ENCODE measurements at places on chromosomes 3 and 15. TPM values are rescaled to one million over a fixed set of nuclear protein-coding genes. Genes with fewer than 3 reads are reported as not detected.

Gene MYL3
- not detected for total RNA-seq

Gene A4GNT
- total RNA-seq: not detected

Gene ANKUB1
- total RNA-seq: not detected

Gene SAMMSON
- total RNA-seq: not detected

Gene COL6A5
- total RNA-seq: not detected

Gene LNP1
- 1.8 TPM for total RNA-seq

Gene MYEF2
- 71.3 TPM for total RNA-seq

Gene PP2D1
- not detected for total RNA-seq

Gene CAMK2N2
- 5.7 TPM for total RNA-seq

Gene SOX2
- total RNA-seq: 0.39 TPM

Gene DUOXA1
- total RNA-seq: not detected

Gene EFCAB12
- 0.54 TPM for total RNA-seq

Gene ACTC1
- not detected for total RNA-seq

GRCh38 chr3:46629551-46630517, 17.5 kb downstream of the FAM240A start:
- peak; percentile 32 for DNase-seq

DNA sequence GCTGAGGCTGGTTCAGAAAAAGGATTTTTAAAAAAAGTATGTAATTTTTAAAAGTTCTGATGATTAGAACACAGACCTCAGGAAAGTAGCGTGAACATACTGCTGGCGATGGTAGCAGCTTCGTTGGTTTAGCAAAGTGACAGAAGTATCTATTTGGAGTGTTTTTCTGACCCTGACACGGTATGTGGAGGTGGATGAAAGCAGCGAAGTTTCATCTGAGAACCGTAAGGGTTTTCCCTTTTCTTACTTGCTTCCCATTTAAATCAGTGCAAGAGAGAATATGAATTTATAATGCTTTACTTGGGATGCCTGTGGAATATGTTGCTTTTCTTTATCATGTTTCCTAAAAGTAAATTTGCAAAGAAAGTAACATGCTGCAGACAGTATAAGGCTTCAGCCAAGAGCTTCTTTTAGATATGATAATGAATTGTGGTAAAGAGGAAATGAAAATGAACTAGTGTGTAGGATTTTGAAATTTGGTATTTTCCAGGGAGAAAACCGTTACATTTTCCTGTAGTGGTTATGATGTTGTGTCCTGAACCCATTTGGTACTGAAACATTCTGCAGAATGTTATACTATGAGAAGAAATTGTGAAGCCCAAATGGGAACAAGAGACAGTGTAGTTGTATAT, 3.9 kb downstream of the CHST2 start:
- no peak for DNase-seq

GRCh38 chr3:46924921-46925584, 47.5 kb downstream of the PTH1R start:
- DNase-seq: no peak

DNA sequence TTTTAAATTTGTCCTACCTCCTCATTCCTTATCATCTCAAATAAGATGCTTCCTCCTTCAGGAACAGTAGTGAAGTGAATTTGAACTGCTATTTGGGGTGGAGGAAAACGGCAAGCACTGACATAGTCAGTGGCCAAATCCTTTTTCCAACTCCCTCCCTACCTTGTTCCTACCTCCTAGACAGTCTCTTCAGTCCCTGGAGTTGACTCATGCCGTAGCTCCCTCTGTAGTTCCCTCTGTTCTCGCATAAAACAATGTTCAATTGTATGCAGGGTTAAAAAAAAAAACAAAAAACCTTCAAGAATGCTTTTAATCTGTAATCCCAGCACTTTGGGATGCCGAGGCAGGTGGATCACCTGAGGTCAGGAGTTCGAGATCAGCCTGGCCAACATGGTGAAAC, 1.4 kb downstream of the UBR1 start:
- DNase-seq: no peak

- peak; percentile 30 for DNase-seq
Measured at GRCh38 chr15:40310001-40310959, 2.5 kb upstream of the PLCB2 start.

DNA sequence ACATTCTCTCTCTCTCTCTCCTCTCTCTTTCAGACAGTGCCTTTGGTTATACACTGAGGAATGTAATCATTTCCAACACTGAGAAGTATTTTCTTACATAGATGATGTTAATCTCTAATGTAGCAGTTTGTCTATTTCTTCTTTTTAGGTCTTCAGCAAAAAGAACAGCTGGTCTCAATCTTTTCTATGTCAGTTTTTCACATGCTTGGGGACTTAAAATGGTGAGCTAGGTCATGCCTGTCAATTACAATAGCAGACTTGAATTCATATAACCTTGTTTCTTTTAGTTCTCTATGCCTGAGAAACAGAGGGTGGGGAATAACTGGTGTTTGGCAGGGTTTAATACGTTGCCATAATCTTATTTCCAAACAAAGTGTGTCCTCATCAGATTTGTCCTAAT, 786.2 kb downstream of the SQOR start:
- no peak for DNase-seq

DNA sequence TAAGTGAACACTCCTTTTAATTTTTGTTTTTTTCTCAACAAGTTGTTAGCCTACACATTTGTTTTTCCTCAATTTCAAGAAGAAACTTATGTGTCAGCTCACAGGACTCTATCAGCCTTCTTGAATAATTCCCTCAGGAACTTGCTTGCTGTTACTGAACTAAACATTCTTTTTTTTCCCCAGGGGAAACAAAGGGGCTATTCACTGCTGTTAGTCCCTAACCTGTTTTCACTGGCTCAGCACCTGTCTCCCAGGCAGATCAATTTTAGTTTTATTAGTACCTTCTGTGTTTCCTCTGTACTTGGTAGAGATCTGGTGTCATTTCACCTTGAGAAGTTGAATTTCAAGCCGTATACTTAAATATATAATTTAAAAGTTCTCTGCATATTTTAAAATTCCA, 644.6 kb downstream of the CADM2 start:
- DNase-seq: no peak

All from Panc1 (cell line).